Fibroblast of skin of back (primary cell): ENCODE measurements at places on chromosomes 2 and 18.

- DNase-seq: no peak
Observed at GRCh38 chr18:74438091-74438490, 19.0 kb downstream of the DIPK1C start.

DNA sequence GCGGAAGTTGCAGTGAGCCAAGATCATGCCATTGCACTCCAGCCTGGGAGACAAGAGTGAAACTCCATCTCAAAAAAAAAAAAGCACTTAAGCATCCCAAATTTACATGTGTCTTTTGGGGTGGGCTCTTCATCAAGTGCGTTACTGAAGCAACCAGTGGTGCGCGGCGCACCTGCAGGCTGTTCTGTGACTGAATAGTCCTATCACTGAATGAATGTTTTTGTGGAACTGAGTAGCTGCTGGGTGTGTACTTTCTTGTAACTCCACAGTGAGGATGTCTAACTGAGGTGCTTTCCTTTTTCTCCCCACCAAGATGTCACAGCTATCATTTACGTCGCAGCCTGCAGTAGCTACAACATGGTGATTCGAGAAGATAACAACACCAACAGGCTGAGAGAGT lies 17.0 kb downstream of the CHMP1B start:
- DNase-seq: no peak

- no peak for DNase-seq
Observed at GRCh38 chr2:114684403-114684802, 242.0 kb downstream of the DPP10 start.

GRCh38 chr2:236910781-236911495 lies 174.8 kb upstream of the COPS8 start:
- no peak for DNase-seq

- DNase-seq: no peak
Observed at GRCh38 chr18:58894930-58895329, 30.3 kb downstream of the ZNF532 start.

DNA sequence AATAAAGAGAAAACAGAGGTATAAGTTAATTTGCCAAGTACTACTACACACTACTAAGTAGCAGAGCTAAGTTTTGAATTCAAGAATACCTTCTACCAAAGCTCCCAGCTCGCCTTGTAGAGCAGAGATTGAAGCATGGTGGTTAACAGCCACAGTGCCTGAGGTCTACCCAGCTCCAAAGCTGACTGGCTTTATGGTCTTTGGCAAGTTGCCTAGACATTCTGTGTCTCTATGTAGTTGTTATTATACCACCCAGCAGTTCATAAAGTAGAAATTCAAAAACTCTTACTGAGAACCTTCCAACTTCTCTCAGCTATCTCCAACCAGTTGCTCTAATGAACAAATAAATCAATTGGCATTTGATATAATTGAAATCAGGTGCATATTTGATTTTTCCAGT lies 87.8 kb downstream of the PDE11A start:
- peak; percentile 82 for DNase-seq

DNA sequence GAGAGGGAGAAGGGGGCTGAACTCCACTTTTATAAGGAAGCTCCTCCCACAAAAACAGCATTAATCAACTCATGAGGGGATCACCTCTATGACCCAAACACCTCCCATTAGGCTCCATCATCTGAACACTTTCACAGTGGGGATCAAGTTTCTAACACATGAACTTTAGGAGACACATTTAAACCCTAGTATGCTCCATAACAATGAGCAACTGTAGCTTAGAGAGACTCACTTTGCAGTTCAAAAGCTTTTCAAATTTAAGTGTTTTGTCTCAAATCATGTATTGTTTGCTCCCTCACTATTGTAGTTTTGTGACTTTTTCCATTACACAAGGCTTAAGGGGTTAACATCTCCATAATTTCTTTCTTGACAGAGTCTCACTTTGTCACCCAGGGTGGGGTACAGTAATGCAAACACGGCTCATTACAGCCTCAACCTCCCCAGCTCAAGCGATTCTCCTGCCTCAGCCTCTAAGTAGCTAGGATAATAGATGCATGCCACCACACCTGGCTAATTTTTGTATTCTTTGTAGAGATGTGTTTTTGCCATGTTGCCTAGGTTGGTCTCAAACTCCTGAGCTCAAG lies 352.7 kb upstream of the CDH20 start:
- DNase-seq: no peak

- DNase-seq: no peak
Observed at GRCh38 chr2:41896186-41896846, 151.5 kb upstream of the PKDCC start.

GRCh38 chr18:24462838-24463775 lies 2.7 kb downstream of the HRH4 start:
- DNase-seq: no peak

- no peak for DNase-seq
Observed at GRCh38 chr2:235770909-235771820, 277.3 kb downstream of the AGAP1 start.

DNA sequence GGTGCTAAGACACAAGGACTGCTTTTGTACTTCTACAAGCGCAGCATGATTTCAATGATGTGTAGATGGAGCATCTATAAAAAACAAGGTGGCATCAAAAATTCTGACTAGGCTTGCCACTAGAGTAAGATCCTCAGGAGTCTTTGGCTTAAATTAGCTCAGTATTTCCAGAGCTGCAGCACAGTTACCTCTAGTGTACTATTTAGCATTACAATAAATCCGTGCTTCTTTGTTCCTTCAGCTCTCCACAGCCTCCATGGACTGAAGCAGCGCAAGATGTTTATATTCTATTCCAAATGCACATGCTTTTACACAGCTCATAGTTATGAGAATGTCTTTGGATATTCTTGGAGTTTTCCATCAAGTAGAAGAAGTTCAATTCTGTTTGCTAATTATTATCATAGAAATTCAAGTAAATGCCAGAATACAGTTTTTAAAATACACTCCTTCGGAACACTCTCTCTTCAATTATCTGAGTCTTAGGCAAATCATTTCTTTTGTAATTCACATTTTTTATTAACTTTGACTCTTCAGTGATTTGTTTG lies 1133.0 kb upstream of the LRRTM1 start:
- DNase-seq: no peak

- DNase-seq: no peak
Observed at GRCh38 chr2:224781400-224781799, 65.2 kb upstream of the CCDC195 start.

- DNase-seq: no peak
Observed at GRCh38 chr18:68532328-68532885, 182.5 kb downstream of the TMX3 start.

DNA sequence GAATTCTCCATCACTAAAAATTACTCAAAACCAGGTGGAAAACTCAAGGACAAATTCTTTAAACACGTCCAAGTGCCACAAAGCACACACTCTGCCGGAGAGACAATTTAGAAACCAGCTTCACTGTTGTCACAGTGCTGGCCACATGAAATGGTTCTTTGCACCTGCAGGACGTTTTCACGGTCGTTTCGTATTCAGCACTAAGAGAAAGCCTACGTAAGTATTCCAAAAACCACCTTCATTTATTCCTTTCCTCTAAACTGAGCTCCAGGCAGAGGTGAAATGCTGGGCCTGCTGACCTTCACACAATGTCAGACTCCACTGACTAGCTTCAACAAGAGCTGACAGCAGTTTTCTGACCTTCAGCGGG lies 680 bp downstream of the ATP5F1A start:
- no peak for DNase-seq

DNA sequence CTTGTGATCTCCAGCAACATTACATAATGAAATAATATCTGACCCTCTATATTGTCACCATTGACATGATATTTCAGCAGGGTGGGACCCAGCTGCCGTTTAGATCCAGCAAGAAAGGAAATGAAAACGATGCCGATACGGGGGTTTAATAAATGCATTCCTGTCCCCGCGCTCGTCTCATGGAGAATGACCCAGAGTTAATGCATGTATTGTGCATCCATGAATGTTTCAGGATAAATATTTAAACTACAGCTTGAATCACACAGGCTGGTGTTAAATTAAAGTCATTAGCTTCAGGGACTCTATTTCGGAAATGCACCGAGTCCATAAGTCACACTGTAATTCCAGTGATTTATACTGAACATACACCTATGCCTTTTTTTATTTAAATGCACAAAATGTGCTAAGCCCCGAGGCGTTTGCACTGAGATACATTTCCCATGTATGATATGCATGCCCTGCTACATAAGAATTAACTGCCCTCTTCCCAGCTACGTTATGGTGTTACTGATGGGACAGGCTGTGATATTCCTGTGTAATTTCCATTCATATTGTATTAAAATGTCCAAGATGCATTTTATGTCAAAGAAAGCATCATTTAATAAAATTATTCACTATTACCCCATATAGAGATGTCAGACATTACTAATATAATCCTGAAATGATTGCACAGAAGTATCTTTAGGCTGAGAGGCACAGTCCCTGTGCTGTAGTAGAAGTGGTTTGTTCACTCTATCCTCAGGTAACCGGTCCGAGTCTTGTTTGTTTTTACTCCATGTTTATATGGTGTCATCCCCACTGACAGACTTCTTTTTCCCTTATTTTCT lies 109.3 kb upstream of the ZNF516 start:
- no peak for DNase-seq

DNA sequence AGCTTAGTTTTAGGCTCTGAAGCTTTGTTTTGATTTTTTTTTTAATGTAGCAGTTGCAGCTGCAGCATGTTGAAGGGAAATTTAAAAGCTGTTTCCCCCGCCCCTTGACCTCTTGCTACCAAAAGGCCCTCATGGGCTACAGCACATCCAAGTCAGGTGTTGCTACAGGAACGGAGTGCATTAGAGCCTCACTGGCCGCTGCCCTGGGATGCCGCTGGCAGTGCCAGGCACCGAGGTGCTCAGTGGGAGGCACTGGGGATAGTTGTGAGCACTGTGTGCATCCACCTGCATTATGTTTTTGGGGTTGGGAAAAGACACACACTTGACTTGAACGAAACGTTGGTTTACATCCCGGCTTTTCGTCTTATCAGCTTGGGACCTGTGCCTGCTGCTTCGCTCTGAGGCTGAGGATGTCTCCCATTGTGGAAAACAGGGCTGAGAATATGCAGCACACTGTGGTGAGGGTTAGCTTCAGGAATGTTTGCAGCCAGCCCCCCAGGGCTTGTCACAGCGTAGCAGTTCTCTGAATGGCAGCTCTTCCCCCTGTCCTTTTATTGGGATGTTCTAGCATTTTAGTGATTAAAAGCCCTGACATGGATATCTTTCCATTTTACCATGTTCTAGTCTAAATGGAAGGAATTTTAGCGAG lies 24.1 kb downstream of the DCDC2C start:
- DNase-seq: peak; percentile 11

- DNase-seq: no peak
Observed at GRCh38 chr2:202454536-202454935, 78.4 kb downstream of the BMPR2 start.

DNA sequence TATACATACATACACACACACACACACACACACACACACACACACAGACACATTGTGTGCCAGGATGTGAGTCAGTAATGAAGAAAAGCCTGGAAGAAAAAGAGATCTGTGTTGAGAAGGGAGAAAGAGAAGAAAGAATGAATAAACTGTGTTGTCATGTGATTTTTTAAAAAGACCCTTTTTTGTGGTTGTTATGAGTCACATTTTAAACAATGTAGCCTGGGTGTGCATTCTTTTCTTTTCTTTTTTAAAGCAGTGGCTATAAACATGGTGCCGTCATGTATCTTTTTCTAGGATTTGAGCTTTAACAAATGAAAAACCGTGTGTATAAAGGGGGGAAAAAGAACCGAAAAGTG lies 87.2 kb downstream of the NRP2 start:
- DNase-seq: peak; percentile 94

DNA sequence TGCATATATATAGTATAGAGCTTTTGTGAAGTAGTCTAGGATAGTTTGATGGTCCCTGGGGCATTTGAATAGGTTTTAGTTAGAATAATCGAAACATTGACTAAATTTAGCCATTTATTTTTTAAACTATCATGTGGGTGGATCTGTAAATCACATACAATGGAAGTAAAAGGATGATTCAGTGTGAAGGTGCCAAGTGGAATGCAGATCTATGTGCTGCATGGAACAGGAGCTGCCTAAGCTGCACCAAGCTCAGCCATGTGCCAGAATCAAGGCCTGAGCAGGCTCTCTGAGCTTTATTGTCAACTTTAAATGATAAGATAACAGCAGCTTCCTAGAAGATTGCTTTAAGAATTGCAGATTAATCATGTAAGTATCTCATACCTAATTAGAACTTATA lies 1996.2 kb upstream of the PIK3C3 start:
- DNase-seq: no peak

DNA sequence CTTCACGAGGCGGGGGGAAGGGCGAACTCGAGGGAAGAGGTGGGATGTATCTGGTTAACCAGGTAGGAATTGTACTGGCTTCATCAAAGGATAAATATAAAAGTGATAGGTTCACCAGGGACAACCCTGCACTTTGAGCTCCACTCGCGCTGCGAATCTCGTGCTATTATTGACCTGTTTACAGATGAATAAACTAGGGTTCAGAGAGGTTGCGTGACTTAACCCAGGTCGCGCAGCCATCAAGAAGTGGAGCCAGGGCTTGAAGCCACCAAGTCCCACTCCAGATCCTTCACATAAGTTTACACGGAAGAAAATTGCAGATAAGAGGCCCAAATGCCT lies 1.4 kb upstream of the CYP1B1 start:
- DNase-seq: no peak

GRCh38 chr2:234932591-234933168 lies 19.1 kb upstream of the SH3BP4 start:
- DNase-seq: no peak

DNA sequence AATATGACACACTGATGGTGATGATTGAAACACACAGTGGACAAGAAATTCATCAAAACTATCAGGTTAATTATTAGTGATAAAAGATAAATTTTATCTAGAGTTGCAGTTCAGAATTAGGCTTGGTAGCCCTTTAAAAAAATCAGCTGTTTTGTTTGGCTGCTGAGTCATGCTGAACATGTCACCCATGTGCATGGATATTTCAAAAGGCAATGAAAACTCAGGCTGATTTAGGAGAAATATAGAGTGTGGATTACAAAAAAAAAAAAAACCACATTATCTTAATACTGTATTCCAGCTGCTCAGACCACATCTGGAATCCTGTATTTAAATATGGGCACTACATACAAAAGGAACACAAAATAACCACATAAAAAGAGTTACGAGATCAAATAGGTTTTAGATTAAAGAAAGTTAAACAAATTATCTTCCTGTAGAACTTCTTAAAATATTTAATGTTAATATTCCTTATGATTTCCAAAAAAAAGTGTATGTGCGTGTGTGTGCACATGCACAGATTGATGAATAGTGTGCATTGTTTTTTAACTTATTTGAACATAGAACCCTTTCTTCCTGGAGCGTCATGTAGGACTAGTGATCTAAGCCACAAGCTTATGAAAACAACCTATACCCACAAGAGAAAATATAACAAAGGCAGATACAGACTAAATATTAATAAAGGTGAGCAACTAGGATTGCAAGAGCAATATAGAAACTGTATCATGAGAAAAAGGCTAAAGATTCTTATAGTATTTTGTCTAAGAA lies 186.2 kb downstream of the STK39 start:
- peak; percentile 50 for DNase-seq

- no peak for DNase-seq
Observed at GRCh38 chr2:101368376-101368775, 18.9 kb downstream of the CREG2 start.

- DNase-seq: no peak
Observed at GRCh38 chr2:235049069-235049468, 97.3 kb downstream of the SH3BP4 start.
